ENCODE measurements at places on chromosomes 2 and 18.

GRCh38 chr2:69217333-69218080, 169.5 kb downstream of the GFPT1 start:
- DNase-seq = no peak

DNA sequence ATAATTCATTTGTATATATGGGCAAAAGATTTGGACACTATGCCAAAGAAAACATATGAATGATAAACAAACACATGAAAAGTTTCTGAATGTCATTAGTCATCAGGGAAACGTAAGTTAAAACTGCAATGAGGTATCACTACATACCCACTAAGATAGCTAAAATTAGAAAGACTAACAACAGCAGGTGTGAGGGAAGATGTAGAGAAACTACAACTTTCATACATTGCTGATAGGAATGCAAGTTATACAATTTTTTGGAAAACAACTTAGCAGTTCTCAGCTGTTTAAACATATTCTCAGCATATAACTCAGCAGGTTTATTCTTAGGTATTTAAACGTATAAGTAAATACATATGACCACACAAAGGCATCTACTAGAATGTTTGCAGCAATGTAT, 563.5 kb upstream of the KLHL29 start:
- no peak for DNase-seq

DNA sequence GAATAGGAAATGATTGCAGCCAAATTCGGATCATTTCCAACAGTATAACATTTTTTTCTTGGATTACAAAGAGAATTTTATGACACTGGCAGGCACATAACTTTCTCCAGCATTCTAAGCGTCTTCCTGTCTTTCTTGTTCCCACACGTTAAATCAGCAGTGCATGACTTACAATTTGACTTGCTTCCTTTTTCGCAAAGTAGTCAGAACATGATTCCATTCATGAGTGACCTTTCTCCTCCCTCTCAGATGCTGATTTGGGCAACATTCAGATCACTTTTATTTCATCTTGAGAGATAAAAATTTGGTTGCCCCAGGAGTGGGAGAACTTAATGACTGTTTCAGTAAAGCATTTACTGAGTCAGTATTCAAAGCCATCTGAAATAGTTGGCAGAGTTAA, 858.7 kb upstream of the ACVR2A start:
- DNase-seq = no peak

DNA sequence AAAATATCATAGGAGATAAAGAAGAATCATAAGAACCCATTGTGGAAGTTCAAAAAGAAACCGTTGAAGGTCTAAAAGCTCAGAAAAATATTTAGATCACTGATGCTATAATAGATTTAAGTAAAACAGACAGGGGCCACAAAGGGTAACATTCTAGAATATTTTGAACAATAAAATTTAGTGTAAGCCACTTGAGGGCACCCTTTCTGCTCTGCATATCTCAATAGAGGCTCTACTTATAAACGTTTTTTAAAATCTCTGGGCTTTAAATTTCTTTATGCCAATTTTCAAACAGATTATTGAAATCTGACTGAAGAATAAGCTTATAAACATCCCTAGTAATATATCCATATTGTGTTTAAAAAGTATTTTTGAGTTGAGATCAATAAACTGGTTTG, 57.6 kb upstream of the IL1RL1 start:
- DNase-seq = no peak

- peak; percentile 96 for DNase-seq
Measured at GRCh38 chr2:61144697-61145268, 17.2 kb upstream of the C2orf74 start.

DNA sequence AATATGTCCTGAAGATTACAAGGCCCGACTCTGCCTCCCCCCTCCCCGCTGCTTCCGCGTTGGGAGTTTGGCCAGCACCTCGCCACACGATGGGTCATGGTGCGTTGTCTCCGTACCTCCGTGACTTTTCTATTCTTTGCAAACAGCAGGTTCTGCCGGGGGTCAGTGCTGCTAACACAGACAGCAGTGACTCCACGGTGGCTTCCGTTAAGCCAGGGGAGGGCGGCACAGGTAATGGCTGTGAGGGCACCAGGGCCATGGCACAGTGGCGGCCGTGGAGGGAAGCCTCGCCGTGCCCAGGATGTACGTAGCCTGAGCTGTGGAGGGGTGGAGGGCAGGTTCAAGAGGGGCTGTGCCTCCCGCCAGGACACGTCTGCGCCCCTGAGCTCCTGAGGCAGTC, 115.5 kb downstream of the NFATC1 start:
- DNase-seq = peak; percentile 49

DNA sequence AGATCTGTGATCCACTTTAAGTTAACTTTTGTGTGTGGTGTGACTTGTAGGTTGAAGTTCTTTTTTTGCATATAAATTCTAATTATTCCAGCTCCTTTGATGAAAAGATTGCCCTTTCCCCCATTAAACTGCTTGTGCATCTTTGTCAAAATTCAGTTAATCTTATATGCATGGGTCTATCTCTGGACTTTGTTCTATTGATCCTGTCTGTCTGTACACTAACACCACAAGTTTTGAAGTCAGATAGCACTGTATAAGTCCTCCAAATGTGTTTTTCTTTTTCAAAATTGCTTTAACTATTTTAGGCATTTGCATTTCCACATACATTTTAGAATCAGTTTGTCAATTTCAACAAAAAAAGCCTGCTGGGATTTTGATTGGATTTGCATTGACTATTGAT, 137.6 kb downstream of the BCL11A start:
- DNase-seq = no peak

GRCh38 chr2:120174963-120175581, 48.1 kb downstream of the TMEM185B start:
- no peak for DNase-seq

DNA sequence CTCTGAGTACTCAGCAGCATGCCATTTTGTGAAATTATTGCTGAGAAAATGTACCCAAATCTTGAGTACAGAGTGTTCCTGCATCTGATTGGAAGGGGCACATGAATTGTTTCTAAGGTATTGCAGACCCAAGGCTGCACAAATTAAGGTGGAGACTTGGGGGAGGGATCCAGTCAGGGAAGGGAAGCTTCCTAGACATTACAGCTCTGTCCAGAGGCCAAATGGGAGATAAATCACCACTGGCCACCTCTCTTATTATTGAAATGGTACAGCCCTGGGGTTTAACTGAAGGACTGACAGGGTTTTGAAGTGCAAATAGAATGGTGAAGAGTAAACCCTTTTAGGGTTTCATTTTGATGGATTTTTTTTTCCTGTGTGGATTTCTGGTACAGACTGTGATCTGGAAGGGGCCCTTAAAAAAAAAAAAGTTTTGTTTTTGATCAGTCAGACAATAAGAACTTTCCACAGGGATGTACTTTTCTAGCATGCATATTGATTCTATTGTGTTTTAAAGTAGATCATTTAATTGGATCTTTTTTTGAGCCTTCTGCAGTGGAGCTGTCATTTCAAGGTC, 119.4 kb downstream of the GREB1L start:
- no peak for DNase-seq

- DNase-seq = no peak
Measured at GRCh38 chr2:231228974-231229529, 30.6 kb downstream of the ARMC9 start.

DNA sequence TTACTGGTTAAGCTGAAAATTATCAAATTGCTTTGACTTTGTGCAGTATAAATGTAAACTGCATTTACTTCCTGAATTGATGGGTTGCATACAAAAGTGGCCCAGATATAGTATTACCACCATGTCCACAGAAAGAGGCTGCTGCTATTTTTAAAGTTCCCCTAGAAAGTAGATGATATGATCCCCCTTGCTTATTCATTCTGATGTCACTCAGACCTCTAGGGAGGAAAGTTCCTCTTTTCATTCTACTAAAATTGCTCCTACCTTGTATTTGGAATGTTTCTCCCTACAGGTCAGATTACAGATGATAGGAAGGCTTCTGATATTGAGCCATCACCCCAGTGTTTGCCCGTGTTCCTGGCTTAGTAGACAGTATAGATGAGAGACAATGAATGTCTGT, 247.6 kb upstream of the TNP1 start:
- no peak for DNase-seq

DNA sequence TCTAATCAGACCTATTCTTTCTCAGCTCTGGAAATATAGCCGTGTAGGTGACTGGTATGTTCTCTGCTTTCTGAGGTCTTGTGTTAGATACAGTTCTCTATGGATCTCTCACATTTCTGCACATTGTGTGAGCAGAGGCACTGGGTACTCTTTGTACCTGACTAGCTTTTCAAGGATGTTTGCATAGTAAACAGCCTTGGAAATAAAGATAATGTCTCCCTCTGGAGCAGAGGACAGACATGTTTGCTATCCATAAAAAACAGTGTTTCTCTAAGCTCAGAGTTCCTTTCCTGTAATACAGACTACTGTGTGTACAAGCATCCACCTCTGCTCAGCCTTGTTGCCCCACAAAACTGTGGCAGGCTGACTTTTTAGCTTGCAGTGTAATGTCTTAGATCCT, 279.2 kb downstream of the CTNNA2 start:
- DNase-seq = no peak

- no peak for DNase-seq
Measured at GRCh38 chr2:234643407-234643806, 146.5 kb upstream of the ARL4C start.

DNA sequence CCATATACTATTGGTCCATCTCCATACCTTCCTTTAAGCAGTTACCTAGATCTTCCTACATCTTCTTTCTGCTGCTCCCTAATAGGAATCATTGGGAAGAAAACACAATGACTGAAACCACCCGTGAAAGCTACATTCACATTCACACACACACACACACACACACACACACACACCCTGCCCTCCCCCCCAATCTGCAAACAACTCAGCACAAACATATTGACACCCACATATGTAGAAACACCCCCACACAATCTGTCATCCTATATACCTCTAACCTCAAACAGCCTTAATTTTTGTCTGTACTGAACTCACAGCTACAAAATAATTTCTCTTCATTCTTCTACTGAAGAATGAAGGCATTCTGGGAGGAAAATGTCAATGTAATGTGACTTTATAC, 63.8 kb downstream of the KLF7 start:
- no peak for DNase-seq

- DNase-seq = no peak
Measured at GRCh38 chr2:44120428-44120827, 48.2 kb upstream of the PPM1B start.

GRCh38 chr2:136055929-136056688, 61.8 kb downstream of the CXCR4 start:
- DNase-seq = no peak

DNA sequence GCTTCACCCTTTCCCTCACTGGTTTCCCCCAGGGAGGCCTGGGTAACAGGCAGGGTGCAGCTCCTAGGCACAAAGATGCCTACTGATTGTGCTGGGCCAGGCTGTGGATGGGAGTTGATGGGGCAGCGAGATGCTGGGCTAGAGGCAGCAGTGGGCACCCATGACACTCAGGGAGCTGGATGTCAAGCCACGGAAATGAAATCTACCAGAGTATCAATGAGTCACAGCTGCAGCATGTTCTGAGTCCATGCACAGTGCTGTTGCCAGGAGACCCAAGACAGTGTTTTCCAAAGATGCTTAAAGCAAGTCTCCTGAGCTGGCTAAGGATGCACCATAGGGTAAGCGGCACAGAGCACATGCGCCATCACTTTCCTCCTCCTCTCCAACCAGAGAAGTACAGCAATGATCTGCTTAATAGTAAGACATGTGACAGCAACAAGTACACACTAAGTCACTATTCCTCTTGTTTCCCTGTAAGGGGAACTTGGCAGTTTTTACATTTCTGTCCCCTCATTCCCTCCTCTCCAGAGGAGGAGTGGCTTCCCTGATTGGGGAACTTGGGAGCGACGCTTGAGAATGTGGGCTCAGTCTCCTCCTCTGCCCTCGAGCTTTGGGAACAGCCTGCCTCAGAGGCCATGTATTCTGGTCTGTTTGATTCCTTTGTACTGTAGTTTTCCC, 57.2 kb downstream of the CDC42EP3 start:
- DNase-seq = no peak

GRCh38 chr2:238695538-238695937, 152.3 kb upstream of the TWIST2 start:
- no peak for DNase-seq

DNA sequence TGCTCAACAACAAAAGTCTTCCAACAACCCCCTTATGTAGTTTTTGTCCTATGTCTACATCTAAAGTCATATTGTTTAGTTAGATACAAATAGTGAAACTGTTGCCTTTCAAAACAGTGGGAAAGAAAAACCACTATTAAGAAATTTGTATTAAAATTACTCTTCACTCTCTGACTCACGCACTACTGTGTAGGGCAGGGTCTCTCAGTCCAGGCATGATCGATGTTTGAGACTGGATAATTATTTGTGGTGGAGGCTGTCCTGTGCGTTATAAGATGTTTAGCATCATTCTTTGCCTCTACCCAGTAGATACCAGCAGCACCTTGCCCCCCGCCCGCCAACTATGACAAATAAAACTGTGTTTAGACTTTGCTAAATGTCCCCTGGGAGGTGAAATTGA, 369.4 kb upstream of the ZEB2 start:
- no peak for DNase-seq

- DNase-seq = peak; percentile 66
Measured at GRCh38 chr2:219571311-219572236, at the start of gene OBSL1. TSS of gene OBSL1 (minus strand) at chr2:219571539. CDS start at chr2:219571232, 307 bp downstream.

DNA sequence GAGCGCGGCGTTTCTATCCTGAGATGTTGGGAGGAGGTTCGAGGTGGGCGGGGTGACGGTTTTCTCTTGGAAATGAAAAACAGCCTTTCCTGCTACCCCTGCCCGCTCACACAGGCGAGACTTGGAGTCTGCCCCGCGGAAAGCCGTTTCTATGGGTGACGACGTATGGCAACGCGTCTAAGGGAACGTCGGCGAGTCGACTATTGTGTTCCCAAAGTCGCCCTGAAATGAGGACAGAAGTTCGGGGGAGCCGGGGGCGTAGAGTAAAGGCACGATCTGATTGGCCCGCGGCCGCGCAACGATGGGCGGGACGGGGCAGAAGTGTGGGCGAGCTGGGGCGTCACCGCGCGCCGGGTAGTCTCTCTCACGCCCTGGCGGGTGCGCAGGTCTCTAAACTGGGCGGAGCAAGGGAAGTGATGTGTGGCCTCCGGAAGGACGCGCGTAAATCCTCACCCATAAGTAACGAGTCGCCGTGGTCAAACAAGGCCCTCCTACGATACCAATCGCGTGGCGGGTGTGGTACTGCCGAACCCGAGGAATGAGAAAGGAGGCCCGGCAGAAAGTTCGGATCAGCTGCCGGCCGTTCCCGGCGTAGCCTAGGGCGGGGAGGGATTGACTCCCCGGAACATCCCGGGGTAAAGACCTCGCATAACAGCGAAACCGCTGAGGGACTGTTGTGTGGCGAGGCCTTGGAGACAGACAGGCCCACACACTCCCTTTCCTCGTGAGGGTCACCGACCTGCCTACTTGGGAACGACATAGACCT, 89.6 kb downstream of the FAM161A start:
- peak; percentile 96 for DNase-seq

DNA sequence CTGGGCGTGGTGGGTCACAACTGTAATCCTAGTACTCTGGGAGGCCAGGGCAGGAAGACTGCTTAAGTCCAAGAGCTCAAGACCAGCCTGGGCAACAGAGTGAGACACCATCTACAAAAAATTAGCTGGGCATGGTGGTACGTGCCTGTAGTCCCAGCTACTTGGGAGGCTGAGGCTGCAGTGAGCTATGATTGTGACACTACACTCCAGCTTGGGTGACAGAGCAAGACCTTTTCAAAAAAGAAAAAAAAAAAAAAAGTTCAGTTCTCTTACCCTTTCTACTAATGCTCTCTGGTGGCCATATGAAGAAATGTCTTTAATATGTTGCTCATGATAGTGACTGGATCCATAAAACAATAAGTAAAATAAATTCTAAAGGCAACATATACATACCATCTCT, 14.9 kb downstream of the TYW5 start:
- DNase-seq = no peak

- DNase-seq = no peak
Measured at GRCh38 chr2:232363784-232364615, 14.6 kb upstream of the ALPP start.

- DNase-seq = no peak
Measured at GRCh38 chr2:128607911-128608506, 289.3 kb upstream of the HS6ST1 start.

All from activated CD8-positive, alpha-beta memory T cell treated with anti-CD3 and anti-CD28 coated beads for 24 hours (primary cell).